ENCODE measurements at places on chromosomes 7 and 10. TPM values are rescaled to one million over a fixed set of nuclear protein-coding genes. Genes with fewer than 3 reads are reported as not detected.

GRCh38 chr7:135976312-135977006, 700 bp downstream of the MTPN start:
- H3K4me1 ChIP-seq = peaks cover 33% of the 10 kb centered on the region
- no peaks in the 10 kb centered on the region for H3K27me3 ChIP-seq
- peaks cover 11% of the 10 kb centered on the region for H3K36me3 ChIP-seq
- H3K4me3 ChIP-seq = peak overlapping the region; percentile 100
- H3K27ac ChIP-seq = peak overlapping the region; percentile 37

- H3K27ac ChIP-seq = no peak overlapping the region
- H3K36me3 ChIP-seq = no peaks in the 10 kb centered on the region
- H3K27me3 ChIP-seq = peaks cover 28% of the 10 kb centered on the region
- H3K4me1 ChIP-seq = no peaks in the 10 kb centered on the region
- no peak overlapping the region for H3K4me3 ChIP-seq
Observed at GRCh38 chr10:71136036-71136721, 76.2 kb upstream of the UNC5B start.

UCN3 gene
- not detected for total RNA-seq

NPC1L1 gene
- total RNA-seq = 0.04 TPM

ECHDC3 gene
- total RNA-seq = not detected

GRCh38 chr10:102009801-102010425, 46.1 kb downstream of the ARMH3 start:
- H3K4me3 ChIP-seq = no peak overlapping the region
- DNase-seq = peak; percentile 85
- no peaks in the 10 kb centered on the region for H3K27me3 ChIP-seq
- peaks cover 5% of the 10 kb centered on the region for H3K4me1 ChIP-seq

ZSCAN25 gene
- total RNA-seq = 13.9 TPM

FOXI2 gene
- not detected for total RNA-seq

GRCh38 chr10:60606343-60607080, 171.8 kb upstream of the CDK1 start:
- DNase-seq = no peak
- H3K27ac ChIP-seq = no peak overlapping the region

DNA sequence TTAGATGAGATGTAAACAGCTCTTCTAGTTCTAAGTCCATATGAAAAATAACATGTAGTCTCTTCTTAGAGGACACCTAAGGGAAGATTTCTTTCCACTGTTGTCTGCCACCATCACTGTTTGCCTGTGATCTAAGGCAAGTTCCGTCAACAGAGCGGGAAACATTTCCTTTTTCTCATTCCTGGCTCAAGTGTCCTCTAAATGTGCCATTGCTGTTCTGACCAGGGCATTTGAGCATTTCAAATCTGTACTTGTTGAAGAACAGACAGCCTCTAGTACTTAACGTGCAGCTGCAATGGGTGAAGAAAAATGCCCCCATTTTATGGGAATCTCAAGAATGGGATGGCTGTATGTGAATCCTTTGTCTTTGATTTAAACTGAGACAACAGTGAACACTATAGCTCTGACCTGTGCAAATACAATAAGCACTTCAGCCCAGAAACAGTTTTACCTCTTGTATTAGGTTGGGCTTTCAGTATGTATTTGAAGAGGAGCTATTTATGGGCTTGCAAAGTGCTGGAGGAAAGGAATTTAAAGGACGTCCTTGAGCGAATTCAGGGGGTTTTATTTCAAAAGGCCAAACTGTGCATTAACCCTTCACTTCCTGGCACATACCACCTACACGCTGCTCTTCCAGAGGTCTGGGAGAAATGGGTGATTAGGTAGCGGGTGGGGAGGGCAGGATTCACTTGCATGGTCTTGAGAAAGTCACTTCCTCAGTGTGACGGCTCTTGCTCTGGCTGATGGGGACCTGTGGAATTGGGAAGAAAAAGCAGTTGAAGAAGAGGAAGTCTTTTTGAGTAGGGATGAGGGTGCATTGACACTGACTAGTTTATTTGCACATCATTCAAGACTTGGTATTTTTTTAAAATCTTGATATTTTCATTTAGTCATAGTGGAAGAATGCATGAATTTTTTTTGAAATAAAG, 66.1 kb downstream of the THNSL1 start:
- no peak overlapping the region for H3K27ac ChIP-seq
- DNase-seq = no peak
- H3K4me3 ChIP-seq = no peak overlapping the region
- H3K4me1 ChIP-seq = 0 out of 2 replicates have a peak, but pooled peaks cover 3% of the 10 kb centered on the region
- no peaks in the 10 kb centered on the region for H3K36me3 ChIP-seq
- no peaks in the 10 kb centered on the region for H3K27me3 ChIP-seq

GRCh38 chr10:120279196-120279595, 177.8 kb upstream of the PLPP4 start:
- no peak for DNase-seq
- H3K27me3 ChIP-seq = no peaks in the 10 kb centered on the region
- no peak overlapping the region for H3K27ac ChIP-seq

- H3K4me1 ChIP-seq = no peaks in the 10 kb centered on the region
- H3K27ac ChIP-seq = no peak overlapping the region
- DNase-seq = no peak
- no peaks in the 10 kb centered on the region for H3K27me3 ChIP-seq
- H3K4me3 ChIP-seq = no peak overlapping the region
Observed at GRCh38 chr7:14288701-14289100, 299.2 kb upstream of the ETV1 start.

DNA sequence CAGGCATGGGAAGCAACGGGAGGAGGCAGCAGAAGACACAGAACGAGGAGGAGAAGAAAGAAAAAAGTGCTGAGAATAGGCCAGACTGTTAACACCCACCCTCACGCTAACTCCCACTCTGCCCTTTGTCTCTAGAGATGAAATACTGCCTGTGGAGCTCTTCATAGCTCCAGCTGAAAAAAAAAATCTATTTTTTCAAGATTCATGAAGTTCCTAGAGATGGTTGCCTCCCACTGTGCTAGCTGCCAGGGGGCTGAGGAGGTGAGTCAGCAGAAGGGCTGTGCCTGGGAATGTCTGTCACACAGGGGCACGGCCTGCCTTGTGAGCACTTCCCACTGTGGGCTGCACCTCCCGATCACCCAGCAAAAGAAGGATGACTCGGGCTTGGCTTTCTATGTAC, 144.5 kb downstream of the RNF216 start:
- peak overlapping the region; percentile 40 for H3K27ac ChIP-seq
- peaks cover 23% of the 10 kb centered on the region for H3K36me3 ChIP-seq
- H3K4me3 ChIP-seq = no peak overlapping the region
- peaks cover 19% of the 10 kb centered on the region for H3K4me1 ChIP-seq
- DNase-seq = peak; percentile 63

SCRN1 gene
- 33.9 TPM for total RNA-seq

BTBD16 gene
- not detected for total RNA-seq

DNA sequence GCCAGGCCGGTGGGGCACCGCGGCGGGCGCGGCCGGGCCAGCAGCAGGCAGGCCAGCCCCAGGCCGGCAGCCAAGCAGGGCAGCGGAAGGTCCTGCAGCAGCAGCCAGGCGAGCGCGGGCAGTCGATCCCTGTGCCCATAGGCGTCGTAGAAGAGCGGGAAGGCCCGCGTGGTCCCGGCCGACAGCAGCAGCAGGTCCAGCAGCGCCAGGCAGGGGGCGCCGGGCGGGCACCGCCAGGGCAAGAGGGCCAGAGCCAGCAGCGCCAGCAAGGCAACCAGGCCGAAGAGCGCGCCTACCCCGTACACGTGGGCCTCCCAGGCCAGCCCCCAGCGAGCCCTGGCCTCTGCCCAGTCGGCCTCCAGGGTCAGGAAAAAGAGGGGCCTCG, 8.4 kb upstream of the RBM28 start:
- no peaks in the 10 kb centered on the region for H3K36me3 ChIP-seq
- no peak overlapping the region for H3K4me3 ChIP-seq
- H3K4me1 ChIP-seq = peaks cover 4% of the 10 kb centered on the region
- DNase-seq = no peak

FAM25A gene
- 11.4 TPM for total RNA-seq

PLCE1 gene
- total RNA-seq = 11.4 TPM

DNA sequence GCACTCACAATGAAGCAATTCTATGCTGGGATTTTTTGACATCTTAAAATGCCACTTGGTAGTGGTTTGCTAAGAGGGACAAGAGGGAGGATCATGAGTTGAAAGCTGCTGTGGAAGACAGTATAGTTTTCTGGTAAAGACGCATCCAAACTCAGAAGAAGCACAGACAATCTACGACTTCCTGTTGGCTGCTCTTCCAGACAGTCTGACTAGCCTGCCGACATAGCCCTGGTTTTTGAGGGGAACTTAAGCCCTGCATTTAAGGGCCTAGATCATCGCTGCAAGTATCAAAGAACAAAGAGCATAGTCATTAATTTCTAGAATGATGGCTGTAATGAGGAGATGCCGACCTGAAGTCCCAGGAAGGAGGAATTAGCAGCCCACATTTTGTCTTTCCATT, 99.9 kb upstream of the IKZF1 start:
- DNase-seq = no peak
- no peak overlapping the region for H3K27ac ChIP-seq
- H3K36me3 ChIP-seq = no peaks in the 10 kb centered on the region
- no peaks in the 10 kb centered on the region for H3K27me3 ChIP-seq

LRRC17 gene
- not detected for total RNA-seq

TSPAN14 gene
- total RNA-seq = not detected

GRCh38 chr7:51118628-51119027, 198.0 kb downstream of the COBL start:
- H3K36me3 ChIP-seq = peaks cover 4% of the 10 kb centered on the region
- H3K27ac ChIP-seq = no peak overlapping the region
- H3K4me3 ChIP-seq = no peak overlapping the region
- DNase-seq = no peak
- peaks cover 7% of the 10 kb centered on the region for H3K4me1 ChIP-seq

ITPRID1 gene
- not detected for total RNA-seq

GRCh38 chr10:13658871-13659685, 72.3 kb downstream of the PRPF18 start:
- no peak overlapping the region for H3K27ac ChIP-seq
- no peak for DNase-seq
- H3K4me3 ChIP-seq = no peak overlapping the region
- no peaks in the 10 kb centered on the region for H3K27me3 ChIP-seq
- H3K4me1 ChIP-seq = no peaks in the 10 kb centered on the region

PRR15 gene
- total RNA-seq = 26.6 TPM

Data from PC-3 (cell line).